ENCODE measurements at places on chromosomes 13 and 19.

DNA sequence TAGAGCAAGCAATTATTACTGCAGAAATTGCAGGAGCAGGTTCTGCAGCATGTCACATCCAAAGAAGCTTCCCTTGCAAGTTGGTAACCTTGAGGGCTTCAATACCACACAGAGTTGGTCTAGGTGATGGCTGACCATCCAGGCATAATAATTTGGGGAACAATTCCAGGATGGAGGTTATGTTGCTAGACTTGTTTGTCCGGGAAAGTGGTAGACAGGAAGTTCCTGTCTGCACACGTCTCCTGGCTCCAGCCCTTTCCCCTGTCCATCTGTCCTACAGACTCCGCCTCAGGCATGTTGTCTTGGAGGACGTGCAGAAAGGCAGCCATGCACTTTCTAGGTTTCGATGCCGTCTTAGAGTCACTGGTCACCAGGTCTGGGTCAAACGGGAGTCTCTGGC, 26.0 kb downstream of the DPRX start:
- no peak for DNase-seq

- no peak for DNase-seq
These were observed 72.9 kb upstream of the TEX29 start for GRCh38 chr13:111247552-111247951.

DNA sequence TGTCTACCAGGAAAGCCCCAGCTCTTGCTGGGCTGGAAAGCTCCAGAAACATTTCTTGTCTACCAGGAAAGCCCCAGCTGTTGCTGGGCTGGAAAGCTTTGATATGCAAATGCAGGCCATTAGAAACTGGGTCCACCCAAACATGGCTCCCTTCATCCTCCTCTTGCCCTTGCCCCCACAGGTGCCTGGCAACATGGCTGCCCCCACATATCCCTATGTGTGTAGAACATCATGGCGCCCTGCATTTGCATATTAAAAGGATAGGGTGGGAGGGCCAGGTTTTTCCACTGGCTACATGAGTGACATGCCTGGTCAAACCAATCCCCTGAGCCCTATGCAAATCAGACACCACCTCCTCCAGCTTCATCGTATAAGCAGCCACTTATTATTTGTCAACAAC, 455.4 kb upstream of the ARGLU1 start:
- DNase-seq: no peak

DNA sequence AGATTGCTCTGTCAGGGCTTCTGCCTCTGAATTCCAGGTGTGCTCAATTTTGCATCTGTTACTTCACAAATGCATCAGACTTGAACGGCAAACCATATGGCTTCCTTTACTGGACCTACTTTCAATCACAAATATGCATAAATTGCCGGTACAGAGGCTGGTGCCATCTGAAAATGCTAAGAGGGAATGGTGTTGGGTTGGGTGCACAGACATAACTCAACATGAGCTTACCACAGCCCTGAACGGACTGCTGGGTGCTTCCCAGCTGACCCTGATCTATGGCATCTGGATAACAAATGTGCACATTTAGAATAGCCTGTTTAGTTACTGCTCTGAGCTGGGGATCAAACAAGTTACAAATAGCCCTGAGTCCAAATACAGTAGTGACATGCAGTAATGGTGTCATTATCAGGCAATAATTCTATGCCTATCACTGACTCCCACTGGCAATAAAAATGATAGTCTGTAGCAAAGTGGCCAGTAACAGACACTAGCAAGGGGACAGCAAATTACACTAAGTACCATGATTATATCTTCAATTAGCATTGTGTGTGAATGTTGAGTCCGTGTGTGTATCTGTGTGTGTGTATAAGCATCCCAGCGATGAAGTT, 927.3 kb downstream of the DIAPH3 start:
- DNase-seq: no peak

- DNase-seq: no peak
These were observed 33.0 kb downstream of the SERP2 start for GRCh38 chr13:44406617-44407016.

DNA sequence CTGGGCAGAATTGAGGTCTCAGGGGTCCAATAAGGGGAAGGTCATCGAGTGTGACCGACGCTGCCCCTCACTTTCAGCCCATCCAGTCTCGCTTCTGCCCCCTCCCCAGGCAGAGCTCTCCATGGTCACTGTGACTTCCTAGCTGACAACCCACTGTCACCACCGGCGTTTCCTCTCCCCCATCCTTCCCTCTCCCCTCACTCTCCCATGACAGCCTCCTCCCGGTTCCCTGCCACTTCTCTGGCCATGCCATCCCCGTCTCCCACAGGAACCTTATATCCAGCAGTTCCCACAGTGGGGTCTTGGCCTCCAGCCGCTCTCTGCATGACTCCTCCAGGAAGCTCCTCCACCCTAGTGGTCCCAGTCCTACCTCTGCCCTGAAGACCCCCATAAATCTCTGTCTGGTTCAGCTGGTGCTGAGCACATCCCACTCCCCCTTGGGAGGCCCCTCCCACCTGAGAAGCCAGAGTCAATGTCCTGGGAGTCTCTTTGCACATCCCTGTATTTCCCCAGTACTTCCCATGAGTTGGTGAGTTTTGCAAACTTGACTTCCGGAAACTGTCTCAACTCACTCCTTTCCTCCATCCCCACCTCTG, 24.7 kb upstream of the CD33 start:
- no peak for DNase-seq

DNA sequence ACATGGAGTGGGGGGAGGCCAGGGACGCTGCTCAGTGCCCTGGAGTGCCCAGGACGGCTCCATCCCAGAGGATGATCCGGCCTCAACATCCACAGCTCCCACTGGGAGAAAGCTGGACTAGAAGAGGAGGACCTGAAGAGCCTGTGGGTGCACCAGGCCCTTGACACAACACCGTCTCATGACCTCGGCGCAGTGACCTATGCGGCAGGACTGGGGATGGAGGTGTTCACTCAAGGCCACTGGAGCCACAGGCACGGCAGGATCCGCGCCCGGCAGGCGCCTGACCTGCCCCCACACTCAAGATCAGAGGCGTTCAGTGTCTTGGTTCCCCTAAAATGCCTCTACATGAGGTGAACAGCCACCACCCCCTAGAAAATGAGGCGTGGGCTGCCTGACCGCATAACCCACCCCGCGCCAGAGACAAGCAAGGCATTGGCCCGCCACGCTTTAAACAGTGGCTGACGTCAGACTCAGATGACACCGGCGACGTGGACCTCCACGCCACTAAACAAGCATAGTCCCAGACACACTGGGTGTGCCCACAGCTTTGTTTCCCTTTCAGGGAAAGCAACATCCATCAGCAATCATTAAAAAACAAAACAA, 8.0 kb downstream of the SGTA start:
- DNase-seq: peak; percentile 27

DNA sequence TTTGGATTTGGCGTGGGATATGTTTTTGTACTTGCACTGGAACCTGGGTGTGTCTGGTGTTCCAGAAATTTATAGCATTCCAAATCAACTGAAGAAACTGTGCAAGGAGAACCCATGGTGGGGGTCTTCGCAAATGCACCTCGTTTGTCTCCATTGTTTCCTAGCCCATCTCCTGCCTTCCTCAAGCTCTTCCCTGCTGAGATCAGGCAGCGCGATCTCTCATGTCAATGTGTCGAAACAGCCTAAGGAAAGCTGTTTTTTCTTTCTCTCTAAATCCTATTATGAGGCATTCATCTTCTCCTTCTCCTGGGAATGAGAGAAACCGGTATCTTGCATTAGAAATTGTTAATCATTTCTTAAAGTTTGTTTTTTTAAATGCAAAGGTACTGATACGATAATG, 131.0 kb downstream of the KLF5 start:
- no peak for DNase-seq

DNA sequence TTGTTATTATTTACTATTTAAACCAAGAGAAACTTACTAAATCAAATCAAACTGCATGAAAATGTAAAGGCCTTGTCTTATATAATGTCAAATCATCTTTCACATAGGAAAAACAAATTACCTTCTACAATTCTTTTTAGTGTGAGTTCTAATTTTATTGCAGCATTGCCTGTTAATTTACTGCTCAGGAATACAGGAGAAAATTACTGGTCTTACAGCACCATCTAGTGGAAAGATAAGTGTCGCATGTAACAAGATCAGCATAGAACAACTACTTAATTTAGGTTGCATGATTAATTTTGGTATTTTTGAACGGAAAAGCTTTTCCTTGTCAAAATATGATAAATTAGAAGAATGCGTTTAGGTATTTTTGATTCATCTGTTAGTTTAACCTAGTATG, 502.7 kb downstream of the UQCRFS1 start:
- no peak for DNase-seq

GRCh38 chr19:33248954-33249613, 23.4 kb upstream of the SLC7A10 start:
- peak; percentile 40 for DNase-seq

Measured in CD4-positive, alpha-beta T cell treated with Interleukin-15 for 1 hour (primary cell).